ENCODE measurements at places on chromosomes 3 and 15.

- no peak for DNase-seq
Observed at GRCh38 chr15:36626141-36626800, 46.8 kb downstream of the CDIN1 start.

- DNase-seq, result no peak
Observed at GRCh38 chr15:90840157-90840855, 28.1 kb upstream of the FURIN start.

- DNase-seq, result no peak
Observed at GRCh38 chr3:174325834-174326700, 533.1 kb upstream of the NAALADL2 start.

GRCh38 chr3:176041812-176042211 is 1155.5 kb downstream of the TBL1XR1 start:
- DNase-seq, result no peak

- DNase-seq, result no peak
Observed at GRCh38 chr3:52292247-52293065, 4.8 kb downstream of the GLYCTK start.

- DNase-seq, result no peak
Observed at GRCh38 chr15:41908736-41909461, 15.0 kb upstream of the SPTBN5 start.

DNA sequence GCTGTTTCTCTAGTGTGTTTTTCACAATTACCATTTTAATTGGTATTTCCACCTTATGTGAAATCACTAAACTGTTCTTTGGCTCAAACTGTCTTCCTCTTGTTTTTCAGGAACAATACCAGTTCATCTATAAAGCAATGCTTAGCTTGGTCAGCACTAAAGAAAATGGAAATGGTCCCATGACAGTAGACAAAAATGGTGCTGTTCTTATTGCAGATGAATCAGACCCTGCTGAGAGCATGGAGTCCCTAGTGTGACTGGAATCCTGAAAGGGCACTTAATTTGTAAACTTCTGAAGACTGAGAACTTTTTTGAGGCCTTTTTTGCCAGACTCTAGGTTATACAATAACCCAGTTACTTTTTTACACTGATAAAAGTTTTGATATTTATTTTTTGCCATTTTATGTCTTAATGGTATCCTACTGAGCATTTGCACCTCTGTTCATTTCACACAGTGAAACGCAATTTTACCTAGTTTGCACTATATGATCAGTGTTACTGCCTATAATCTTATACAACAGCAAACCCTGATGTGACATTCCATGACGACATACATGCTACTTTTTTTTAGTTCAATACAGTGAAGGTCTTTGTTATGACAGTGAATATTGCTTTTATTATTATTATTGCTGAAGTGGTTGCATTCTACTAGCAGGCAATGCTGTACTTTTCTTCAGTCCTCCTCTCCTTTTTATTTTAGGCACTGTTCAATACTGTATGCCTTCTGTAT is 80.1 kb downstream of the FEZF2 start:
- no peak for DNase-seq

DNA sequence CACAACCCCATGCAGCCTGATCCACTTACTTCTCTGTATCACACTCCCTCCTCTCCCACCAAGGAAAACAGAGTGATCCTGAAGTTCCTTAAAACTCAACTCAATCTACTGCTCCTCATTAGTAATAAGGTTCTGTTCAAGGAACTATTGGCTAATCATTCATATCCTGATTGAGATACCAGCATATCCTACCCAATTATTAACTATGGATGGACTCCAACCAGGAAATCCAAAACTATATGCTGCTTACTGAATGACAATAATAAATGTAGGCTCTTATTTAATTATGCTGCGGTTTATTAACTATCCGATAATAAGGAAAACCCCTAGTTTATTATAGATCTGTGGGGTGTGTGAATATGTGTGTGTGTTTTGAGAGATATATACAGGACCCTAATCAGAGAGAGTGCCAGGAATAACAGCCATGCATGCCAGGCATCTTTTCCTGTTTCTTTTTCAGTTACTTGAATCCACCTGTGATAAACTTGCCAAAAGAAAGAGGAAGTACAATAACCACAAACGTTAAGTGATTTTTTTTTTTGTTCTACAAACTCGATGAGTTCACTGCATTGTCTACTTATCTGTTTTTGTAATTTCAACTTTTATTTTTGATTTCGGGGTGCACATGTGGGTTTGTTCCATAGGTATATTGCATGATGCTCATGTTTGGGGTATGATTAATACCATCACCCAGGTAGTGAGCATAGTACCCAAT is 1031.7 kb upstream of the CFAP20DC start:
- no peak for DNase-seq

GRCh38 chr3:190321789-190322603 is at the start of gene CLDN1:
CLDN1 (minus strand) TSS chr3:190322446; CDS start chr3:190322206, 240 bp downstream.
- DNase-seq, result peak; percentile 78

- no peak for DNase-seq
Observed at GRCh38 chr3:111236836-111237713, 165.5 kb downstream of the NECTIN3 start.

- DNase-seq, result no peak
Observed at GRCh38 chr3:64163019-64163754, 62.1 kb downstream of the PRICKLE2 start.

DNA sequence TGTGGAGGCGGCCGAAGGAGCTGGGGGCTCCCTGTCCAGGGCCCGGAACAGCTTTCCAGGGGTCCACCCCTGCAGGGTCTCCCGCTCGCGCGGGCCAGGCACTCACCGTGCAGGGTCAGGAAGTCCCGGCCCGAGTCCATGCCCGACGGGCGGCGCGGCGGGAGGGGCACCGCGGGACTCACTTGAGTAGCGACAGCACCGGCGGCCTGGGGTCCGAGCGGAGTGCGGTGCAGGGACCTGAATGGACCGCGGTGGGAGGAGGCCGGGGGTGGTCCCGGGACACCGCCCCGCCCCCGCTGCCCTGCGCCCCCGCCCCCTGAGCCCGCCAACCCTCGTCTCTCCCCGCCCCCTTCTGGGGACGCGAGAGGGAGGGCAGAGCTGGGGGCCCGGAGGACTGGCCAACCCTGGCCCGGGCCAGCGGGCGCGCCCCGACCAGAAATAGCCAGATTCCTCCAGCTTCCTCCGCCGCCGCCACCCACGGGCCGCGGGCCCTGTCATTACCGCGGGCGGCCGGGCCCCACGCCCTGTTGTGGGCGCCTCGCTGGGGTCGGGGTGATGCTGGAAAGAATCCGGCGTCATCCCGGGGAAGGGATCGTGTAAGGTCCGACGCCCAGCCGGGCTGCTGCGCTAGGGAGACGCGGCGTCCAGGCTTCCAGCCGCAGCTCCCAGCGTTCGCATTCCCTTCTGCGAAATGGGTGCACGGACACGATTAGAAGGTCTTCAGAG is at the start of gene PLCD1:
Gene PLCD1 (minus strand): TSS at position 243 of the 726 bp plus-strand sequence. CDS start 103 bp downstream, at position 140.
- no peak for DNase-seq

DNA sequence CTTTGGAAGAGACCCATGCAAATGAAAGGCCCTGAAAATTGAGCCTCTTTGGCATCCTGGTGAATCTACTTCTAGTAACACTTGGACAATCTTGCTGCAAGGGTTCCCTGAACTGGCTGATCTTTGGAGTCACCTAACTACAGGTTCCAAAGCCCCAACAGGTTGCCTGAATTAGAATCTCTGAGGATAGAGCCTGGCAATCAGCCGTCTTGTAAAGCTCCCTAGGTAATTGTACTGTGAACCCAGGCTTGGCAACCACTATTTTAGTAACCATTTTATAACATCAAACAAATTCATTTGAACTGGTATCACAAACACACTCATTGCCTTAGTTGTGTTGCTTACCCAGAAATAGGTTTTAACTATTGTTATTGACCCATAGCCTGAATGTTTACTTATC is 20.1 kb downstream of the PAQR9 start:
- no peak for DNase-seq

DNA sequence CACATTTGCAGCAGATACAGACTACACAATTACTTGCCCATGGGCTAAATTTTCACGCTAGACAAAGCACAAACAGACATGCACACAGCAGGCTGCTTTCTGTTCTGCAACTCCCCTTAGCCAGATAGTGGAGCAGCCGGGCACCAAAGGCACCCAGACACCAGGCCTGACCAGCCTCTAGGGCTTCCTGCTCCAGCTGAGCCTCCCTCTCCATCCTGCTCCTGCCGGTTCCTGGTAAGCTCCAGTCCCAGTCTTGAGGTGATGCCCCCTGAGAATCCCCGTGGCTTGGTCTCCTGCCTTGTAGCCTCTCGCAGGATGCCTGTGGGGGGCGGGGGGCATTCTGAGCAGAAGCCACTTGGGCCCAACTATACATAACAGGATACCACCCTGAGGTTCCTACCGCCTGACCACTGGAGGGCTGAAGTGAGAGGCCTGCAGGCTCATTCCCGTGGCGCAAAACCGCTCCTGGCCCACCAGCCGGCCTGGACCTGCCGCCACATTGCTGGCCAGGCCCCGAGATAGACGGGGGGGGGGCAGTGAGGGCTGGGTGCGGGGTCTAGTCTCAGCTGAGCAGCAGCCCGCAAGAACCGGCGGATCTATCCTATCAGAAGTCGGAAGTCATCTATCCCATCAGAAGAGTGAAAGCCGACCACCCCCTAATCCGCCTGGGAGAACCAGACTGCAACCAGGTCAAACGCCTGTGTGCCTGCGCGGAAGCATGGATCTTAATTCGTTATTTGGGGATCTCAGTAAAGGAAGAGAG is 3.9 kb downstream of the FOXL2 start:
- DNase-seq, result no peak

DNA sequence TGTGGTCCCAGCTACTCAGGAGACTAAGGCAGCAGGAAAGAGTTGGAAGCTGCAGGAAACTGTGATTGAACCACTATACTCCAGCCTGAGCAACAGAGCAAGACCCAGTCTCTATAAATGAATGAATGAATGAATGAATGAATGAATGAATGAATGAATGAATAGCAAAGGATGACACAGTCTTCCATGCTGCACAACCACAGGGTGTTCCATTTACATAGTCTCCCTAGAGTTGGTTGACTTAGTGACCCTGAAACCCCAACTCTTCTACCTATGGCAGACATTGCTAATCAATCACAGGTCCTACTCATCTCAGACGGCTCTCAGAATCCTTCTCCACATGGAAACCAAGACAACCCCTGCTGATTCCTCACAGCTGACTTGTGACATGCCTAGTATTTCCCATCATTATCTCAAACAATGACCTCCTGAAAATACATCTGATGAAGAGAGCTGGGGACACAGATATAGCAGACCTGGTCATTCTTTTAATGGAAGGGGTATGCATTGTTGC is 2.1 kb downstream of the IQCF5 start:
- no peak for DNase-seq

- DNase-seq, result peak; percentile 10
Observed at GRCh38 chr3:100454677-100455076, 37.7 kb upstream of the TMEM45A start.

DNA sequence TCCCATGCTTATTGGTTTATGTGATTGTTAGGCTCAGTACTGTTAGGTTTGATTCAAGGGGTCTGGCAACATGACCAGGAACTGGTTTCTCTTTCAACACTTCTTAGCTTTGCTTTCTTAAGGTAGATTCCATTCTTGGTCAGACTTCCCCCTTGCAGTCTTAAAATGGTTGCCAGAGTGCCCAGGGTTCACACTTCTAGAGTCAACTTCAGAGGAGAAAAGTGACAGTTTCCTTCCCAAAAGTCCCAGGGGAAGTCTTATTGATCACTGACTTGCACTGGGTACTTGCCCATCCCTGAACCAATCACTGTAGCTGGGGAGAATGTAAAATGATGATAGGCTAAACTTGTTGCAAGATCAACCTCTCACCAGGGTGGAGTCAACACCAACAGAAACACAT is 14.1 kb downstream of the MGLL start:
- no peak for DNase-seq

DNA sequence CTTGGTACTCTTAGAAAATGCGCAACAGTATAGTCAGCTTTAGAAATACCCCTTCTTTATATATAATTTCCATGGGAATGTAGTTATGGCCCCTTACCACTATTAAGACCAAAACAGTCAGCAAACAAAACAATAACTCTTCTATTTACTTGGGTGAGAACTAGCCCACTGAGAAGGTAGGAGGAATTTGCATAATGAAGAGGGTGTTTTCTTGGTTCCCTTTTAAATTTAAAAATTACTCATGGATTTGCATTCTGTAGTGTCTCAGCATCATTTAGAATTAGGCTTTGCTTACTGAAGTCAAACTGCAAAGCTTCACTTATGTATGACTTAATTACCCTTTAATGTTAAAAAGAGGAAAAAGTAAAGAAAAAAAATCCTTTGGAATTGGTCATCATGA is 350.8 kb downstream of the PTPRG start:
- no peak for DNase-seq

DNA sequence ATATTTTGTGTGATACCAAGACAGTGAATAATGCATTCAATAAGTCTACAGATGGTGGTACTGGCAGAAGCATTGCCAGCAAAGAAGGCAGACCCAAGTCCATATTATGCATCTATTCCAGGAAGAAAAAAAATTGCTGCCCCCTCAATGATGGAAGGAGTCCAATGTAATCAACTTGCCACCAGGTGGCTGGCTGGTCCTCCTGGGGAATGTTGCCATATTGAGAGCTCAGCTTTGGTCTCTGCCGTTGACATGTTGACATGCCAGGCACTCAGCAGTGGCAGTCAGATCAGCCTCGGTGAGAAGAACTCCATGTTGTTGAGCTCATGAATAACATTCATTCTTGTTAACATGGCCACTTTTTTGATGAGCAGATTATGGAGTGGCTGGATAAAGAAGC is 298.5 kb downstream of the IGSF11 start:
- DNase-seq, result no peak

- no peak for DNase-seq
Observed at GRCh38 chr3:129855170-129855831, 38.2 kb downstream of the TMCC1 start.

DNA sequence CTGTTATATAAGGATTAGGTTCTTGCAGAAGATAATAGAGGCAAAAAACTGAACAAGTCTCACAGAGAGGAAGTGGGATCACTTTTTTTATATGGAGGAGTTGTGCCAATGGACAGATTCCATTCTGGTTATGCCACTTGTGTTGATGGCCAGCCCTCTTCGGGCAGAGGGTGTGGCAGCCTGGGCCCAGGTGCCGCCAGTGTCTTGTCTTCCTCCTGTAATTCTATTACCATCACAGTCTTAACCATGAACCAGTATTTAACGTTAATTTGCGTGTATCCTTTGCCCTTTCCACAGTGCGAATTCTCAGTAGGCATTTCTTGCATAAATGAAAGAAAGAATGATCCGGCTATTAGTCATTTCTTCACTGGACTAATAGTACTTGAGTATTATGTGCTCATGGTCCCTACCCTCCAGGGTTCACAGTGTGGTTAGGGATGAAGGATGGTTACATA is 7.0 kb upstream of the USP4 start:
- no peak for DNase-seq

All from NCI-H187 (cell line).